Ecto neural progenitor cell (in vitro differentiated cells): ENCODE measurements at places on chromosomes 16 and 17.

DNA sequence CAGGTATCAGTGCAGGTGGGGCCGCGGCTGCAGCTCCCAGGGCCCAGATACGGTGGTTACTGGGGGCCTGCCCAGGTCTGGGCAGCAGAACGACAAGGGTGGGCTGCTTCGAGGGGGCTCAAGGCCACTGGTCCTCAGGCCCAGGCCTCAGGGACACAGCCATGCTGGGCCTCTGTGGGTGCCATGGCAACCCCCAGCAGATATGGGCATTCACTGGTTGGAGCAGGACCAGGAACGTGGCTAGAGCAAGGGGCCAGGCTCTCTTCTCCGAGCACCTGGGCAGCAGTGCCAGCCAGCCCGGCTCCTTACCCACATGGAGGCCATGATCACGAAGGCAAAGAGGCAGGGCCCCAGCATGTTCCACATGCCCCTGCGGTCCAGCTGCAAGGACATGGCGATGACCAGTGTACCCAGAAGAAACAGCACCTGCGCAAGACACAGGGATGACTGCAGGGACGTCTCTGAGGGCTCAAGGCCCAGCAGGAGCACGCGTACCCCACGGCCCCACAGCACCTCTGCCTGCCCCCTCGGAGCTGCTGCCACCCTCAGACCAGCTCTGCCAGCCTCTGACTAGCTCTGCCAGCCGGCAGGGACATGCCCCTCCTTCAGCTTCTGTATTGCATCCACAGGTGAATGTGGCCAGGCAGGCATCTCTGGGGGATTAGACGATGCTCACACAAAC lies 2.1 kb upstream of the MRPL28 start:
- DNase-seq, result no peak

DNA sequence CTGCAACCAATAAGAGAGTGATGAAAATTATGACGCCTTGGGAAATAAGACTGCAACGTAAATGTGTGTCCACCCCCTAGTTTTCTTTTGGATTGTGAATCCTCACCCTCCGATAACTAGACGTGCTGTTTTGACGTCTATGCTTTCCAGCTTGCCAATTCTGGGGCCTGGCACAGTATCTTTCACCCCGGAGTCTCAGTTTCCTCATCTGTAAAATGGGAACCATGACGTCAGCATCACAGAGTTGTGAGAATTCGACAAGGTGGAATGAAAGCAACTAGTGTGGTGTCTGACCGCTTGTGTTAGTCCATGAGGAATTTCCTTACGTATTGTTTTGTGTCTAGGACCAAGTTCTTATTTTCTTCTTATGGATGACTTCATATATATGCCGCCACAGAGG lies 37.7 kb downstream of the WWOX start:
- DNase-seq, result no peak

DNA sequence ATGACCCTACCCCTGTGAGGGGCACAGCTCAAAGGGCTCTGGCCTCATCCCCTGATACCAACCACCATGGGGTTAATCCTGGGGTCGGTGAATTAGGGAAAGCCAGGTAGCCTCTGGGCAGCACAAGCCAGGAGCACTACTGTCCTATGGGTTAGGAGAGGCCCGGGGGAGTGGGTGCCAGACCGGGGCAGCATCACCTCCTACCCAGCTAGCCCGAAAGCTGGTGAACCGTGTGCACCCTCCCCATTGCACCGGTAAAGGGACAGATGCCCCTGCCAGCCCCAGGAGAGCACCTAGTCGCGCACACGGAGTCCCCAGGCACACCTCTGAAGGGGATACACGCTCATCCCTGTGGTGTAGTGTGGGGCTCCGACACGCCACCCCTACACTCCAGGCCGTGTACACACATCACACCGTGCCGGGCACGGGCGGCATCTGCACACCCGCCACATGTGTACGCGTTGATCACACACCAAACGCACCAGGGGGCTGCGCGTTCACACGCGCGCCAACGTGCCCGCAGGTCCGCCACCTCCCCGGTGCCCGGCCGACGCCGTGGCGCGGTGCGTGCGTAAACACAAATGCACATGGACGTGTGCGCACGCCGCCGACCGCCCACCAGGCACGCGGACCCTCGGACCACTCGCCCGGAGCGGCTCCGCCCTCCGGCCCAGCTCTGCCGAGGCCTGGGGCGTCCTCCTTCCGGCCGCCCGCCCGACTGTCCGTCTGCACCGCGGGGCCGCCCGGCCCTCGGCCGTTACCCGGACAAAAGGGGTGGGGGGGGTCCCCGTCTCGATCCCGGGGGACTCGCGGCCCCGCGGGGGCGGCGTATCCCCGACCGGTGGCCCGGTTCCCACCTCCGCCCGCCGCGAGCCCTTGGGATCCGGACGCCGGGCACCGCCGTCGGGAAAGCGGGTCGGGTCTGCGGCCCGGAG lies 785 bp downstream of the UBALD1 start:
- DNase-seq, result peak; percentile 73

DNA sequence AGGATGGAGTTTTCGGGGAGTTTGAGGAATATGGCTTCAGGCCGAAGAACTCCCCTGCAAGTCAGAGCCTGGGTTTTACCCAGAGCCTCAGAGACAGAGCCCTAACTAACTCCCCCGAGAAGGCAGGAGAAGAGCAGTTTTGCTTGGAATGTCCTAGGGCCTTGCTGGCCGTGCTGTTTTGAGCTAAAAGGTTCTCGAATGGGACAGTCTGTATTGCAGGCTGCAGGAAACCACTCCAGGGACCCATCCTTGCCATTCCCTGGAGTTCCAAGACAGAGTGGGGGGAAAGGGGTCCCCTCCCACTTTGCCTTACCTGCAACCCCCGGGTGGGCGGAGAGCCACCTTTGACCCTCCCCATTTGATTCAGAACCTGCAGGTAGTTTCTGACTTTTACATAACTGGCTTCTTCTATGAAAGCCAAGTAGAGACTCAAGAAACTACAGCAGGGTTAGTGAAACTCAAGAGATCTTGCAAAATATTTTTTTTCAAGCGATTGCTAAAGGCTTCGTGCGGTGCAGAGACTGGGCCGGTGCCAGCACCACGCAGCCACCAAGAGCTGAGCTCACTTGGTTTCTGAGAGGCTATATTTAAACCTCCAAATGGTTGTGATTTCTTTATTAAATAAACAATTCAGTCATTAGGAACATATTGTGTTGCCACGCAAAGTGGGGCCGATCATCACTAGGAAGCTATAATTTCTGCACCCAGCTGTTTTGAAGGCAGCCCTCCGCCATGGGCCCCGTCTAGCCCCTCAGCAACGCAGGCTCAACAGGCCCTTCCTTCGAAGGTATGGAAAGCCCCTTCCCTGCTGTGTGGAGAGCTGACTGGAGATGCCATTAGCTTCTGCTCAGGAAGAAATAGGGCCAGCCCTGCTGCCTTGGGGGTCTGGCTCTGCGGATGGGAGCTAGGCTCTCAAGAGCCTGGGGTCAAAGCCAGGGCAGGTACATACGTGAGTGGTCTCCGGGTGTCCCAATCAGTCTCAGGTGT lies 223.0 kb downstream of the NTN1 start:
- no peak for DNase-seq

DNA sequence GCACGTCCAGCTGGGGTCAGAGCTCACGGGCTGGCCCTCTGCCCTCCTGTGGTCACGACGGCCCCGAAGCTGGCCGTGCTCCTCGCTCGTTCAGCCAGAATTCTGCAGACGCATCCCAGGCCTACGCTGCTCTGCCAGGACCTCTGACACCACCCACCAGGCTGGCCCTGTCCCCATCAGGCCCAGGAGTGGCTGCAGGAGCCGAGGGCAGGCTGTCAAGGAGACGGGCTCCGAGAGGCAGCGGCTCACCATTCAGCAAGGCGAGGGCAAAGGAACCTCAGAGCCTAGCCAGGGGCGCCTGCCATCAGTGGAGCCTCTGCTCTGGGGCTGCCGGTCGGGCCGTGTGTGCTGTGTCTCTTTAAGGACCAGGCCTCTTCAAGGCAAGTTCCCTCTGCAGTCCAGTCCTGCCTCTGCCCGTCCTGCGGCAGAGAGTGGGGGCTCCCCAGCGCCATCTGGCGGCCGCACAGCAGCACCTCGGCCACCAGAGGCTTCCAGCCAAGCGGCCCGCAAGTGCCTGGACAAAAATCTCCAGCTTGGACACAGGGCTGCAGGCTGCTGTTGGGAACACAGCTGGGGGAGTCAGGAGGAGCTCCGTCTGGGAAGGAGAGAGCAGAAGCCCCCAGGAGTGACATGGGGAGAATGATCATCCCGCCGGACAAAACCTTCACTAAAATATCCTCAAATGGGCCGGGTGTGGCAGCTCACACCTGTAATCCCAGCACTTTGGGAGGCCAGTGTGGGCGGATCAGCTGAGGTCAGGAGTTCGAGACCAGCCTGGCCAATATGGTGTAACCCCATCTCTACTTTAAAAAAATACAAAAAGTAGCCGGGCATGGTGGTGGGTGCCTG lies 7.4 kb upstream of the ABR start:
- peak; percentile 94 for DNase-seq

GRCh38 chr17:2266045-2266864 lies 37.3 kb downstream of the SMG6 start:
- no peak for DNase-seq

GRCh38 chr16:49930841-49931240 lies 74.9 kb upstream of the ZNF423 start:
- no peak for DNase-seq

DNA sequence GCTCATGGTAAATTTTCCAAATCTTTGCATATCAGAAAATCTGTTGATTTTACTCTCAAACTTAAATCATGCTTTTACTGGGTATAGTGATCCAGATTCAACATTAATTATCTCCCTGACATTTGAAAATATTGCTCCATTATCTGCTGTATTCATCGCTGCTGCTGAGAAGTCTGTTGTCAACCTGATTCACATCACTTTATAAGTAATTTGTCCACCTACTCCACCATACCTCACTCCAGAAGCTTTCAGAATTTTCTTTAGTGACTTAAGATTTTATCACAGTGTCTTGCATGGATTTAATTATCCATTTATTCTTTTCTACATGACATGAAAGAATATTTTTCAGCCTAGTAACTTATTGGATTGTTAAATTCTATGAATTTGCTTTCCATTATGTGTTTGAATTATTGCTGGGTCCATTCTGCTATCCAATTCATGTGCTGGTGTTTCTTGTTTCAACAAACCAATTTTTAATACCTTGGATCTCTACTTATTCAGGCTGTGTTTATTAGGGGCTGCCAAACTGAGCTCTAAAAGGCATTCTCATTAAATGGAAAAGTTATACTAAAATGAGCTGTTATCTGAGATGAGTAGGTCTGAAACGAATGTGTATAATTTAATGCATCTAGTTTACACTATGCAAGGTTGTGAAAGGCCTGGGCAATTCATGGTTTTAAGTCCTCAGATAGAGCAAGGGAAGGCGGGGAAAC lies 519.3 kb upstream of the CDH11 start:
- no peak for DNase-seq

GRCh38 chr17:81349397-81350319 lies 45.6 kb upstream of the BAHCC1 start:
- DNase-seq, result peak; percentile 45

GRCh38 chr17:83073389-83074063 lies 5.9 kb upstream of the METRNL start:
- DNase-seq, result no peak

- DNase-seq, result no peak
Observed at GRCh38 chr16:87474566-87474996, 18.2 kb downstream of the ZCCHC14 start.

- no peak for DNase-seq
Observed at GRCh38 chr17:28527181-28527681, 21.1 kb downstream of the FOXN1 start.

- DNase-seq, result no peak
Observed at GRCh38 chr17:30476726-30477082, 504 bp upstream of the GOSR1 start.

DNA sequence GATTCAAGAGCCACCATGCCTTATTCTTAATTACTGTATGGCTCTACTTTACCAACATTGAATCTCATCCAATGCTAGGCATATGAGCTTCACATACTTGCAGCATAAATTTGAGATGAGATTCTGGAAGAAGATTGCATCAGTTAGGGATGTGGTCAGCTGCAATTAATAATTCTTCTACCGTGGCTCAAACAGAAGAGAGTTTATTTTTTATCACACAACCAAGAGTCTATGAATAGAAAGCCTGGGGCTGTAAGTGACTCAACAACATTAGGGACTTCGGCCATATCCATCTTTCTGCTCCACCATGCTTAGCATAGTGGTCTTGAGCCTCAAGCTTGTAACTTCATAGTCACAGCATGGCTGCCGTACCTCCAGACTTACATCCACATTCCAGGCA lies 179.4 kb upstream of the IRX6 start:
- no peak for DNase-seq

DNA sequence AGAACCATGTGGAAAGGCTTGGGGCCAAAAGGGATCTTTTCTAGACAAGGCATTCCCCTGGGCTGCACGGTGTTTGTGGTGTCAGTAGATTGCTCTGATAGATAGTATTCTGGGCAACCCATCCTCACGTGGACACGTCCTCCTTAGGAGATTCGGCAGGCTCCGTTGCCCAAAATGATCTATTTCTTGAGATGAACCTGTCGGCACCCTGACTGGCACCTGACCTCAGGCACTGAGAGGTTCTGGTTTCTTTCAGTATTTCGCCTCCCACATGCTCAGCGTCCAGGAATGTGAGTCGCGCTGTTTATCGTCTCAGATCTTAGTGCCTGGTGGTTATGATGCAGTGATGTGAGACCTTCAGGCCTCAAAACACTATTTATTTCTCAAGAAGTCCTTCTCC lies 89.7 kb downstream of the MARCHF10 start:
- peak; percentile 44 for DNase-seq

DNA sequence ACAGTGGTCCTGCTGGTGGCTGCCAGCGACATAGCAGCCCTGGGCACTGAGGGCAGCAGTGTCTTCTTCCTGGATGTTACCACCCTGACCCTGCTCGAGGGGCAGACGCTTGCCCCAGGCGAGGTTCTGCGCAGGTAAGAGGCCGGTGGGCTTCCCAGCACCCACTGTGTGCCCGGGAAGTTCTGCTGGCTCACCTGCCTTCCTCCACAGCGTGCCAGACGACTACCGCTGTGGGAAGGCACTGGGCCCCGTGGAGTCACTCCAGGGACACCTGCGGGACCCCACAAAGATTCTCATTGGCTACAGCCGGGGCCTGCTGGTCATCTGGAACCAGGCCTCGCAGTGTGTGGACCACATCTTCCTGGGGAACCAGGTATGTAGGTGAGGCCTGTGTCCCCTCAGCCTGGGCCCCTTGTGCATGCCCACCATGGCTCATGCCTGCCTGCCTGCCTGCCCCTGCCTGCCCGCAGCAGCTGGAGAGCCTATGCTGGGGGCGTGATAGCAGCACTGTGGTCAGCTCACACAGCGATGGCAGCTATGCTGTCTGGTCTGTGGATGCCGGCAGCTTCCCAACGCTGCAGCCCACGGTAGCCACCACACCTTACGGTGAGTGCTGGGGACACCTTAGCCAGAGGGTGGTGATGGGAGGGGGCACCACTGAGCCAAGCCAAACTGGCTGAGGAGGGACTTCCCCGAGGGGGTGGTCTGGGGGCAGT lies 8.5 kb downstream of the LLGL1 start:
- no peak for DNase-seq
